ENCODE measurements at places on chromosomes 7 and 10.

DNA sequence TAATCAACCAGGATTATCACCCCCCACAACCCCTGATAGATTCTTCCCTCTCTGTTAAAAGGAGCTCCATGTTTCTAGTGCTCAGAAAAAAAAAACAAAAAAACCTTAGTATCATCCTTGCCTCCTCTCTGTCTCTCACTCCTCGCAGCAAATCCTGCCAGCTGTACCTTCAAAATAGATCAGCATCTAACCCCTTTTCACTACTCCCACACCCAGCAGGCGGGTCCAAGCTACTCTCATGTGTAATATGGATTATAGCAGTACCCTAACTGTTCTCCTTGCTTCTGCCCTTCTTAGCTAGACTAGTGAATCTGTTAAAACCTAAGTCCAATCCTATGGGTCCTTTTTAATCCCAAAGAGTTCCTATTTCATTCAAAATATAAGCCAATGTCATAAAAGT lies 667.4 kb downstream of the MAGI2 start:
- DNase-seq: no peak

DNA sequence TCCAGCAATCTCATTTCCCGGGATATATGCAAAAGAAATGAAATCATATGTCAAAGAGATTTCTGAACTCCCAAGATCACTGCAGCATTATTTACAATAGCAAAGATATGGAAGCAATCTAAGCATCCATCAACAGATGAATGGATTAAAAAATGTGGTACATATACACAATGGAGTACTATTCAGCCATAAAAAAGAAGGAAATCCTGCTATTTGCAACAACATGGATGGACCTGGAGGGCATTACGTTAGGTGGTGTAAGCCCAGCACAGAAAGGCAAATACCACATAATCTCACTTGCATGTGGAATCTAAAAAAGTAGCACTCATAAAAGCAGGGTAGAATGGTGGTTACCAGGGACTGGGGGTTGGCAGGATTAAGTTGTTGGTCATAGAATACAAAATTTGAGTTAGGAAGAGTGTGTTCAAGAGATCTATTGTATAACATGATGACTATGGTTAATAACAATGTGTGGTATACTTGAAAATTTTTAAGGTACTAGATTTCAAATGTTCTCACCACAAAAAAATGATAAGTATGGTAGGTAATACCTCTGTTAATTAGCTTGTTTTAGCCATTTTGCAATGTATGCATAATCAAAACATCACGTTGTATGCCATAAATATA lies 32.9 kb upstream of the EIF5AL1 start:
- DNase-seq: no peak

DNA sequence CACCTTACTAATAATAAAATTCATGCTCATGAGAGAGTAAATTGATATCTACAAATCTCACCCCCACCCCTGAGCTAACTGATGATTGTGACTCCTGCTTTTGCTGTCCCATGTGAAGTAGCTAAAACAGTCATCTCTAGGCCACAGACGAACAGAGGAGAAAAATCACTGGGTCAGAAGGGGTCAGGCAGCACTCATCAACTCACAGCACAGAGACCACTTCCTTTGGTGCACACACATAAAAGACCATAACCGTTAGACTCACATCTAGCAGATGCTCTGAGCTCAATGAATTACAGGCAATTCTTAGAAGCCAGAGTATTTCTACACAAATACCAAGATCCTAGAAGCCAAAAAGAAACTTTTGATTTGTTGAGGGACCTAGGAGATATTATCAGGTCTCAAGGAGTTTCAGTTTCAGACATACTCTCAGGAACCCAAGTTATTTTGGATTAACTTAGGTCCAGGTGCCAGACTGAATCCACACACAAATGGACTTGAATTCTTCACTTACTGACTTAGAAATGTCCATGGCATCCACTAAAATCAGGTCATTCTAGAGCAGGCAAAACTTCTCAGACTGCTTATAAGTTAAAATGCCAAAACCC lies 65.0 kb upstream of the TES start:
- DNase-seq: no peak

- no peak for DNase-seq
These were observed 23.8 kb upstream of the FZD1 start for GRCh38 chr7:91240376-91240941.

GRCh38 chr7:82598958-82599357 lies 155.4 kb upstream of the CACNA2D1 start:
- DNase-seq: no peak

- DNase-seq: no peak
These were observed 35.0 kb downstream of the CCDC146 start for GRCh38 chr7:77157446-77157845.

DNA sequence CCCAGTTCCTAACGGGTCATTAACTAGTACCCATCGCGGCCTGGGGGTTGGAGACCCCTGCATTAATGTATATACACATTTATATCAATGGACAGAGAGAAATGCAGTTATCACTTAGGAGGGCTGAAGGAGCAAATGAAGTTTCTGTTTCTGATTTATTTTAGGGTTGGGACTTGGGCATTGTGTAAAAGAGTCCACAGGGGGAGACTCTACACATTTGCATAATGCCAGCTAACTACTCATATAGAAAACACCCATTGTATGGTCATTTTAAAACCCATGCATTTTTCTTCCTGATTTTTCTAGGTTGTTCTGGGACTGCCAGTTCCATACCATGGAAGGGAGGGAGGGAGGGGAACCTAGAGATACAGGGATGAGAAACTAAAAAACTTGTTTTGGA lies 23.5 kb downstream of the BCCIP start:
- no peak for DNase-seq
